ENCODE measurements at places on chromosomes 5 and 9.
A peak's percentile ranks its signal among the peaks of the same experiment; 100 is the strongest.

DNA sequence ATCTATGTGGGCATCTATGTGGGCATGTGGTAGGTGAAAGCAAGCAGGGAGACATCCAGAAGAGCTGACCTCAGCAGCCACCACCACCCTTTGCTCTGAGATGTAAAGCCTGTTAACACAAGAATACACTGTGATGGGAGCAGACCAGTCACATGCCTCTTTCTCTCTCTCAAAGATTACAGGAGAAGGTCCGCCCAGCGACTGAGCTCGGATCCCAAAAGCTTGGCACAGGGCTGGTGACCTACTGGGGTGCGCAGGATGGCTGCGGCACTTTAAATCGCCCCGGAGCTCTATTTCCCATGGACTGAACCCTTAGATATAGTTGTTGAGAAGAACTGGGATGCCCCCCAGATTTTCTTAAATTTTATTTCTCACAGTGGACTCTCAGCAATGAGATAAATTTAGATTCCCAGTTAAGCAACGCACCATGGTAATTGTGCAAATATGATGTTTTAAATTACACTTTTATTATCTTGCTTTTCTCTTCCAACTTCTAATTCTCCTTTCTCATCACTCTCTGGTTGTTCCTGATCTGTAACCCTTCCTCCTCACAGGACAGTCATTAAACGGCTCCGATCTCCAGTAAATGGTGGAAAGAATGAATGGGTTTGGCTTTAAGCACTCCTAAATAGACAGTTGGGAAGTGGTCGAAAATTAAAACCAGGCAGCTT lies 37.7 kb upstream of the ICE1 start:
- no peak for DNase-seq

- DNase-seq, result no peak
These were observed 47.5 kb downstream of the NLN start for GRCh38 chr5:65769539-65769938.

DNA sequence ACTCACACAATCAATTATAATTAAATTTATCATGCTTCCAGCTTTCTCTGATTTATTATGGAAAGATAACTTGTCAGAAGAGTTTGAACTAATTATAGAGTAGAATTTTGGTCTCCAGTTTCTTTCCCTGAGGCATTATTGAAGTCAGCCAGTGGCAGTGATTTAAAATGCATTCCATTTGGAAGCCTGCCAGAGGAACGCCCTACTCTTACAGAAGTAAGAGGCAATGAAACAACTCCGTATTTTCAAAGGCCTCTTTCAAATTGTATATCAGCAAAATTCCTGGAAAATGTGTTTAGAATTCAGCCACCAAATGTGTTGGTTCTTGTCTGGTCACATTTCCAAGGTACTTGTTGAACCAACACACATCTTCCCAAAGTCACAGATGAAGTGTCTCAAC lies 640.9 kb downstream of the SEMA5A start:
- peak; percentile 33 for DNase-seq

- DNase-seq, result no peak
These were observed 40.0 kb downstream of the AUH start for GRCh38 chr9:91321691-91322090.

DNA sequence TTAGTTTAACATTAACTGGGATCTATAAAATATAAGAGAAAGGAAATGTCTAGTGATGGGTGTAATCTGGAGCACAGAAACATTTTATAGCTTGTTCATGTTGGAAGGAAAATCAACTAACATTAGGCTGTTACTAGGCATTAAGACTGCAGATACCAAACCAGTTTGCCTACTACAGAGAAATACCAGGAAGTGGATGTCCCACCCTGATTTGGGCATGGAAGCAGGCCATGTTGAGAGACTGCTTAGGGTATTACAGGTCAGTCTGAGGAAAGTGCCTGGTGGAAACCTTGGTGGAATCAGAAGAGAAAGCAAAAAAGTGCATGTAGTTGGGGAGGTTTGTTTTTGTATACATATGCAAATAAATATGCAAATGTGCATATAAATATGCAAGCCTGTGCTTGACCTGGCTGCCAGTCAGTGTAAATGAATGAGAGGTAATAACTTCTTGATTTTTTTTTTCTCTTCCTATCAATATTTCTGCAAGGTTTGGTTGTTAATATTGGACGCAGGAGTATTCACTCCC lies 9.6 kb upstream of the CCDC112 start:
- no peak for DNase-seq

- no peak for DNase-seq
These were observed 506.9 kb downstream of the TLE1 start for GRCh38 chr9:81182431-81182830.

- DNase-seq, result no peak
These were observed 83.5 kb downstream of the PIK3R1 start for GRCh38 chr5:68299105-68299504.

DNA sequence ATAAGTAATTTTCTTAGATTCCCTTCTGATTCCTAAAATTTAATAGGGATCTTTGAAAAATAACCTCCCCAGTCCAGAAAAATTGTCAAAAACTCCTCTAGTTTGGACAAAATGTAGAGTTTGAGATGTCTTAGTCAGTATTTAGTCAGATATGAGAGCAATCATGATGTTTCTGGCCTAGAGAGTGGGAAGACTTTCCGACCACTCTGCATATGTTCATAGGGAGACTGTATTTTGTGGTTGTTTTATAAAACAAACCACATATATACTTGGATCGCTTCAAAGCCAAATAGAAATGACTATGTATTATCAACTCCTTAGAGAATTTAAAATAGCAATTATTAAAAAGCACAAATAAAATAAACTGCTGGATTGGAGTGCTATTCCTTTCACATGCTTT lies 15.8 kb downstream of the ZFAND5 start:
- DNase-seq, result no peak

GRCh38 chr5:98110791-98111190 lies 662.7 kb upstream of the RGMB start:
- no peak for DNase-seq

- no peak for DNase-seq
These were observed 25.9 kb downstream of the SLC1A3 start for GRCh38 chr5:36632363-36632664.

DNA sequence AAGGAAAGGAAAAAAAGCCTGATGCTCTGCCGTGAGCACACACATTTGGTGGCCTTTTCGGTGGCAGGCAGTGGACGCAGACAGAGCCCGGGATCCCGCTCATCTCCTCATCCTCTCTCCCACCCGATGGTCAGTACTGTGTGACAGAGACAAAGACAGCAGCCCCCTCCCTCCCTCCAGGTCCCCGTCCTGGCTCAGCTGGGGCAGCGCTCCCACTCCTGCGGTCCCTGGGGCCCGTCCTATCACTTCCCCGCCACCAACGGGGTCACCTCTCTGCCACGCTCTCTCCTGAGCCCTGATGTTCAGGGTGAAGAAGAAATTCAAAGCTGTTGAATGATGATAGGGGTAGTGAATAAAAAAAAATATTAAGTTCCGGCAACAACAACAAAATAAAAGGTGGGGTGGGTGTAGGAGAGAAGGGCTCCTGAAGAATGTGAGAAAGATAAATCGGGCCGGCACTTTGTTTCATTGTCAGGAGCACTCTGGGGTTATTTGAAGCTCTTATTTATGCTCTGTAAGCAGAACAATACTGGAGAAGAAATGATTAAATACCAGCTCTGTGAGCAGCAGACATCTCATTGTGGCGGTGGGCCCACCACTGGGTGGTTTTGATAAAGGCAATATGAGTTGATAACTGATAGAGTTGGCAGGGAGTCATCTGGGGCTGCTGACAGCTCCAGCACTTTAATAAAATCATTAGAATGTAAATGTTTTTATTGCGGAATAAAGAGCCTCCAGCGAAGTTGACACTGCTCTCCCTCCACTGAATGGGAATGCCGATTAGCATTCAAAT lies 417.7 kb downstream of the IRX1 start:
- no peak for DNase-seq

GRCh38 chr5:24407466-24407865 lies 237.3 kb downstream of the CDH10 start:
- no peak for DNase-seq

DNA sequence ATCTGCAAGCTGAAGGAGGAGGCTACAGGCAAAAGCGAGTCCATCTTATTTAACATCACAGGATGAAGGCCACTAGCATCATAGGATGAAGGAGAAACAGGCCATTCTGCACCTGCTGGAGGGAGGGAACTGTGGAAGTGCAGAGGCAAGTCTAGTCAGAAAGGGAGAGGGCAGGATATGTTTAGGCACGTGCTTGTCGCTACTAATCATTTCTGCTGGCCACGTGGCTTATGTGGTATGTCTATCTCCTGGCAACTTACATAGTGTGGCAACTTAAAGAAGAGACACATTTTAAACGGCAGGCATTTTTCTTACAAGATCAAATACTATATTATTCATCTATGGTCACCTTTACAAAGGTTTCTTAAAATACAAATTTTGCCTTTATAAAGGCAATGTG lies 74.0 kb downstream of the GNAQ start:
- DNase-seq, result no peak

DNA sequence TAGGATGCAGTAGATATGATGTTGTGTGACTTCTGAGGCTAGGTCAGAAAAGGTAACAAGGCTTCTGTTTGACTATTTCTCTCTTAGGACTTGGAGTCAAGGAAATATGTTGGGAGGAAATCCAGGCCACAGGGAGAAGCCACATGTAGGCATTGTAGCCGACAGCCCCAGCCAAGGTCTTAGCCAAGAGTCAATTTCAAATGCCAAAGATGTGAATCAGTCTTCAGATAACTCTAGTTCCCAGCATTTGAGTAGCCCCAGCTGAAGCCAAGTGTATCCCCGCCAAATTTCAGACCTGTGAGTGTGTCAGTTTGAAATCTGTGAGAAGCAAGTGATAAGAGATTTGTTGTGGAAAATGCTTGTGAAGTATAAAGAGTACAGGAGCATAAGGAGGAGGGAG lies 38.1 kb upstream of the ISL1 start:
- DNase-seq, result no peak

GRCh38 chr5:76754668-76755078 lies 38.7 kb downstream of the F2R start:
- DNase-seq, result no peak
